Anterior cingulate cortex (tissue), 58 donors: ENCODE measurements at places on chromosomes 4 and X.

DNA sequence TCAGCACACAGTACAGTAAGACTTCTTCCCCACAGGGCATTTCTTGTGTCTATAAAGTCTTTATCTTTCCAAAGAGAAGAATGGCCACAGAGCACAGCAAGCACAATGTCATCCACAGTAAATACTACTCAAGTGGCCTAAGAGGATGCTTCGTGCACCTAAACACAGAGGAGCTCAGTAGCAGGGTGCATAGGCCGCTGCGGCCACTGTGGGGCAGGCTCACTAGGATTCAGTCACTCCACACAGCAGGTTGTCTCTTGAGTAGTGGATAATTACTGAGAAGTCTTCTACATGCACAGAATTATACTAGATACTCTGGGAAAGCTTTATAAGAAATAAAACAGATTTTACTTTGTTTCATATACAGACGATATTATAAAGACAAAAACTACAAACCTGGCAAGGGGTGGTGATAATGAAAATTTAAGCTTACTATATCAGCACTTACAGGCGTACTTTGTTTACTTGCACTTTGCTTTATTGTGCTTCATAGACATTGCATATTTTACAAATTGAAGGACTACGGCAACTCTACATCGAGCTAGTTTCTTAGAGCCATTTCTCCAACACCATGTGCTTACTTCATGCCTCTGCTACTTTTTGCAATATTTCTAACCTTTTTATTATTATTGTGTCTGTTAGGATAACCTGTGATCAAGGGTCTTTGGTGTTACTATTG is 78.5 kb downstream of the PRDM5 start:
- DNase-seq: no peak

DNA sequence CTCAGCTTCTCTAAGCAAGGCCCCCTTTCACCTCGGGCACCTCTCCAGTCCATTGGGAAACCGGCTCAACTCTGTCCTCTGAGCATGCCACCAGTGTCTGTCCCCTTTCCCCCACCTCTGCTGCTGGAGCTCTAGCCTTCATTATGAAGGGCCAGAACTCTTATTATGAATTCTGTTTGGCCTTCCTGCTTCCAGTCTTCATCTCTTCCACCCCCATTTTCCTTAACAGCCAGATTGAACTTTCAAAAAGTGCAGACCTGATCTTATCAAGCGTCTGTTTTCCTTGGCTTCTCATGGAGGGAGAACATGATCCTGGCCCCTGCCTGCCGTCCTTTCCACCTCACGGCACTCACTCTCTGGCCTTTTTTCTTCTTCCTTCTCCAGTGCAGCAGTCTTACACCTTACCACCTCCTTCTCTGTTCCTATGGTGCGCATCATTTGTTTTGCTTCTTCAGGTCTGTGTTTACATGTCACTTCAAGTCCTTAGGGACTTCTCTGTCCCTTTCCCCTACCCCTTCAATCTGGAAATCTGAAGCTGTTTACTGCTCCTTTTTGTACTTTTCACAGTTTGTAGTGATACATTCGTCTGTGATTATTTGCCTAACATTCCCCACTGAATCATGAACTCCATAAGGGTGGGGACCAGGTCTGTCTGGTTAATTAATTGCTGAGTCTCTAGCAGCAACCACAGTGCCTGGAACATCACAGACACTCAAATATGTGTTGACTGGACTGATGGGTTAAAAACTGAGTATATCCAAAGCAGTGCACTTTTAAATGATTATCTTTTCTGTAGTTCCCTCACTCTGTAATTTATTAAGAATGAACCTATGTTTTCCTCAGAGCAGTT is 55.8 kb downstream of the FNIP2 start:
- no peak for DNase-seq

DNA sequence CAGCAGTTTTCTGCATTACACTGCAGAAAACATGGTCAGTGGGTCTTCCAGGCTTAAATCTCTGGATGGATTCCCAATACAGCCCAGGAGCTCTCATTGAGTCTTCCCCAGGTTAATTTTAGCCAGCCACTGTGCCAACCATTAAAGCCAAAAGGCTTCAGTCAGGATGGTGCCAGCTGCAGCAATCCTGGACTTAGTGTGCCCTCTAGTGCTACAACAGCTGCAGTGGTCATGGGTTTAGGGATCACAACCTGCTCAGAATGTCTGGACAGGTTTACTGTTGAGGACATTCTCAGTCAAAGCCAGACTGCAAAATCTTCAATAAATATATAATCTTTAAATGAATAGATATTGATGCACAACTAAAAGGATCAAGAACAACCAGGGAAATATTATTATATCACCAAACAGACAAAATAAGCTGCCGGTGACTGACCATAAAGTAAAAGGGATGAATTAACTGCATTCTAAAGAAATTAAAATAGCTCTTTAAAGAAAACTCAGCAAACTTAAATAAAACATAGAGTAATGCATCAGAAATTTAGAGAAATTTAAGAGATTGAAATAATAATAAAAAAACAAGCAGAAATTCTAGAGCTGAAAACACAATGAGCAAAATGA is 639.9 kb downstream of the SPOCK3 start:
- no peak for DNase-seq

GRCh38 chr4:38531141-38531727 is 132.8 kb upstream of the KLF3 start:
- no peak for DNase-seq

DNA sequence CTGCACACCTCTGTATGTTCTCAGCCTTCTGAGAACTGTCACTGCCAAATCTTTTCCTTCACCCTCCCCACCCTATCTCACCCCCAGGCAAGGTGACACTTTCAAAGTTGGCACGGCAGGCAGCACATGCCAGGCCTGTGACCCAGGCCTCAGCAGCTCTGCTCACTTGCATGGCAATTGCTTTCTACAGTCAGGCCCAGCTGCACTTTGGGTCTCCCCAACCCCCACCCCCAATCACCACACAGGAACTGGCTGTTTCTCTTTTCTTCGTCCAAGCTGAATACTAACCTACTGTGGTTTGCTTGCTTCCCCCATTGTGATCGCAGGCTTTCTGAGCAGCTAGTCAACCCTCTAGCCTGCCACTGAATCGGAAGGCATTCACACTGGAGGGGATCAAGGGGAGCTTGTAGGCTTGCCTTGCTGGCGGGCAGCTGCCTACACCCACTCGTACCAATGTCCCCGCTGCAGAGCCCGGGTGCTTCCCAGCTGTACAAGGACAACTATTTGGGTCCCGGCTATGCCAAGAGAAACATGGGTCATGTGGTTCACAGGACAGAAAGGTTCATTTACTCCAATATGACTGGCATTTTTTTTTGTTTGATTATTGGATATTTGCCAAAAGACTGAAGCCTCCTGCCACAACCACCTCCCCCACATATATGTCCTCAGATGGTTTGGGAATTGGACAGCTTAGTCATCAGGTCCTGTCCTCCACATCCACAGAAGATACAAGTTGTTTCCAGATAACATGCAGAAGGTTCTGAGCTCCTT is 28.1 kb downstream of the SLC25A43 start:
- DNase-seq: peak; percentile 57

GRCh38 chrX:136192839-136193414 is 45.6 kb downstream of the FHL1 start:
- DNase-seq: no peak

GRCh38 chrX:47518144-47518543 is 35.1 kb upstream of the ZNF41 start:
- DNase-seq: no peak

- DNase-seq: no peak
Observed at GRCh38 chr4:102614801-102615200, 113.6 kb downstream of the NFKB1 start.

GRCh38 chr4:101954351-101954750 is 163.8 kb downstream of the BANK1 start:
- DNase-seq: no peak

DNA sequence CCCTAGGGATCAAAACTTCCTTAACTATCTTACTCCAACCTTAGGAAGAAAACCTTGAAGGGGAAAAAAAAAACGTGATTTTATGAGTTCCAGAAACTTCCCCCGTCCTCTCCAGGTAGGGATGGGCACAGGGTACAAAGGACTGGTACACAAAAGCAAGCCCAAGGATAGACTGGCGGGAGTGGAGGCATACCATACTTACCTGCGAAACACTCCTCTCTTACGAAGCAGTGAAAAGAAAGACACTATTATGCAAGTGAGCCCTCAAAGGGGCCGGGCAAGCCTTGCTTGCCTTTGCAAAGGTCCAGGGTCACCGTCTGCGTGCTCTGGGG is 651 bp downstream of the TSPAN6 start:
- no peak for DNase-seq

- no peak for DNase-seq
Observed at GRCh38 chrX:31258166-31258565, 186.3 kb upstream of the FTHL17 start.

DNA sequence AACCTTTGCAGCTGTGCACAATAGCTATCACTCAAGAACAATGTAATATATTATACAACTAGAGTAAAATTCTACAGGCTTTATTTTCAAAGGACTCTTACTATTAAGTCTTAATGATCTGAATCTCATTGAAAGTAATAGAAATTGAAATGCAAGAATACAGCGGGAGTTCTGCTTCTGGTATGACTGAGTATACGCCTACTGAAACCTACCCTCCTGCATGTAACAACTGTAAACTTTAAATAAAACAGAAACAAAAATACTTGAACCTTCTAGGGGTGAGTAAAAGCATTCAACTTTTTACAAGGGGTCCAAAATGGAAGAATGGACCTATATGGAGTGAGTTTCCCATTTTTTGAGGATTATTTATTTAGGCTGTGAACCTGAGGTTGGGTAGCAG is 13.5 kb downstream of the DCHS2 start:
- DNase-seq: no peak

GRCh38 chrX:42695800-42696358 is 82.1 kb downstream of the PPP1R2C start:
- DNase-seq: no peak

GRCh38 chr4:53908661-53909078 is 155.7 kb downstream of the CHIC2 start:
- no peak for DNase-seq

DNA sequence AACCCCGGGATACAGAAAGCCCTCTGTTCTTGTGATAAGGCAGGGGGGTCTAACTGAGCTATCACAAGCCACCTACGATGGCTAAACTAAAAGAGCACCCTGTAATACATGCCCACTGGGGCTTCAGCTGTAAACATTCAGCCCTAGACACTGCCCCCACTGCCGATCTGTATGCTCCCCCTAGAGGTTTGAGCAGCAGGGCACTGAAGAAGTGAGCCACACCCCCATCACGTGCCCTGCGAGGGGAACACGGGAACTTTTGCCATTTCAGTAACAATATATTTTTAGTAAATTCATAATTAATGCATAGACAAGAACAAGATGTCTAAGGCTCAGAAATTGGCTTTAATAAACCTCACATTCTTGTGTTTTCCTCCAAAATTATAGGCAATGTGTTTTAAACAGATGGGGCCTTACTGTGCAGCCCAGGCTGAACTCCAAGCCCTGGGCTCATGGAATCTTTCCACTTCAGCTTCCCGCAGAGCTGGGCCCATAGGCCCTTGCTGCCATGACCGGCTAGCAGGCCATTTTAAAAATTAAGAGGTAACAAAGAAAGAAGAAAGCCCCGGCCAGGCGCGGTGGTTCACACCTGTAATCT is 235.3 kb upstream of the SFRP2 start:
- no peak for DNase-seq

DNA sequence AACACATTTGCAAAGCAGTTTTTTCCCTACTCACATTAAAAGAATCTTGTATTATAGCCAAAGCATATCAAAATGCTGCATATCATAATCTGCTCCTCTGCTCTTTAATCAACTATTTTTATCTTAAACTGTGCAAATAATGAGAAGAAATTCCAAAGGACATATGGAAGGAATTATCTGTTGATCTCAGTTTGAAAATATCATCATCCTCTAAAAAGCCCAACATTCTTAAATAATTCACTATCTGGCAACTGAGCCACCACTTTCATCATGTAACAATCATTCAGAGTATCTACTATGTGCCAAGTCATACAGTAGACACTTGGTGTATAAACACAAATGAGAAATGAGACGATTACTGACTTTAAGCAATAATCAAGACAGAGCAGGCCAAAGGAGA is 63.0 kb downstream of the PRSS12 start:
- no peak for DNase-seq
